ENCODE measurements at places on chromosomes 12 and 14.

DNA sequence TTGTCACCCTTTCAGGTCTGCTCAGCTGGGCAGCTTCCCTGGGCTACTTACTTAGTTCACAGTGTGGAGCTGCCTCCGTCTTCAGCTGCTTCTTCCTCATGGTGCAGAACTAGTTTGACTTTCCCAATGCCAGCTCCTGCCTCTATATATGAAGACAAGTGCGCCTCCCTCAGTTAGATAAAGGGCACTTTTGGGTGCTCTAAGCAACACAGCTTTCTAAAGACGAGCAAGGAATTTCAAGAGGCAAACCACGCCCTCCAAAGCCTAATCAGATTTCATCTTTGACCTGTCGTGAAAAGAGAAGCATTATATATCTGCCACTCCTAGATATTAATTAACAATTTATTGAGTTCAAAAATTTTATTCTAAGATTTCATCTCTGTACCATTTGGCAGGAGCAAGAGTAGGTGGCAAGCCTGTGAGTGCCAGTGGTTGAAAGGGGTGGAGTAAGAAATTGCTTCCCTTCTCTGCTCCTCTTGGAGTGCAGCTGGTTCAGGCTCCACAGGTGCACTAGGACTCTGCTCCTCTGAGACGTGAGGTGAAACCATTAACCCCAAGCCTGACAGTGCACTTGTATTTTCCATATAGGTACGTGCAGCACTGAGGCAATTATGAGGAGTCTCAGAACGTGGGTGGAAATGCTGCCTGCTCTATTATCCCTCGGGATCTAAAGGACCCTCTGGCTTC, 2.1 kb upstream of the SLC11A2 start:
- no peak for DNase-seq

DNA sequence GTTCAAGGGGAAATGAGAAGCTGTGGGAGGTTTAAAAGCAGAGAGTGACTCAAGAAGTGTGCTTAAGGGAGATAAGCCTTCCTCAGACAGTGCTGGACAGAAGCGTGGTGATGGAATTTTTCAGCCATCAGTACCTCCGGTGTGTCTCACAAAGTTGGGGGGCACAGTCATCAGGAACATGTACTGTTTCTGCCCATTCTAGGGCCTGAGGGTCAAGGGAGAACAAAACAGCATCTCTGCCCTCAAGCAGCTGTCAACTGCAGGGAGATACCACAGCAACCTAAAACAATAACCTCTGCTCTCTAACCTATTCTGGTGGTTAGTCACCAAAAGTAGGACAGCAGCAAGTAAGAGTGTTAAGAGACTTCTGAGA, 2.0 kb upstream of the STON2 start:
- no peak for DNase-seq

- no peak for DNase-seq
Observed at GRCh38 chr14:54711812-54712464, 145.0 kb downstream of the SAMD4A start.

- DNase-seq = no peak
Observed at GRCh38 chr14:75254901-75255584, 23.6 kb upstream of the FOS start.

DNA sequence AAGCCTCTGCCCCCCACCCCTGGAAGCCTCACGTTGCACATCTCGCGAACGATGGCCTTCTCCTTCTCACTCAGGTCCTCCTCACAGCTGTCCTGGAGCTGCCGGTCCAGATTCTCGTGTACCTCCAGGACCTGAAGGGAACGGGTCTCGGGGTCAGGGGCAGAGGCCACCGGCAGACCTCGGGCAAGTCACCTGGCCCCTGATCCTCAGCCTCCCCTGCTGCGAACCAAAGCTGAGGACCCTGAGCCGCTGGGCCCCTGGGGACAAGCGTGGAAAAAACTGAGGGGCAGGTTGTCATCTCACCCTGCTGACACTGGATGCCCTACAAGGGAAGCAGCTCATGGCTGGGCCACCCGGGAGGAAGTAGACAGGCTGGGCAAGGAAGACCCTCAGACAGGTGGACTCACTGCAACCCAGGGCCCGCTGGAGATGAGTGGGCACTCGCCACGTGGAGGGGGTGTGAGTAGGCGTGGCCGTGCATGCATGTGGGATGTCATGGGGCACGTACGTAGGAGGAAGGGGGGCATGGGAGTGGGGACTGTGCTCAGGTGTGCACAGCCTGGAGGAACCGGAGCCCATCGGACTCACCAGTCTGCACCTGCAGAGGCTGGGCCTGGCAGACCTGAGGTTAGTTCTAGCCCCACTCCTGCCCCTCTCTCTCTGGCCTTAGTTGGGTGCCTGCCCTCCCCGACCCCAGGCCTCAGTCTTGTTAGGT, 35.1 kb downstream of the CCNK start:
- no peak for DNase-seq

GRCh38 chr14:33745163-33745562, 205.7 kb downstream of the EGLN3 start:
- no peak for DNase-seq

- DNase-seq = no peak
Observed at GRCh38 chr12:47343684-47344567, 264.2 kb upstream of the AMIGO2 start.

- DNase-seq = no peak
Observed at GRCh38 chr14:64708148-64709004, 4.2 kb downstream of the PLEKHG3 start.

GRCh38 chr14:67240168-67240932, 885 bp upstream of the PALS1 start:
- no peak for DNase-seq

DNA sequence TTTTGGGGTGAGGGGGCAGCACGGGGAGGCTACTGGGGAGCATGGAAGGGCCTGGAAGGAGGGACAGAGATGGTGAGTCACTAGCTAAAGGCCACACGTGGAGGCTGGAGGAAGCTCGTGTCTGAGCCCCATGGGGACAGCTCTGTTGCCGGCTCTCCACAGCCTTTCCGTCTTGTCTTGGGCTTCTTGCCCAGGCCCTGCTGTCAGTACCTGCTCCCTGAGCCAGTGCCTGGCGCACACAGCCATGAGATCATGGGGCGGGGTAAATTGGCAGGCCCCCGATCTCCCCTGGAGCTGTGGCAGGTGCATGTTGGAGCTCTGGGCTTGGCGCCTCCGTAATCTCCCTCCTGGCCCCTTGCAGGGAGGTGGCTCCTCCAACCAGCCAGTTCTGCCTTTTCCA, 16.1 kb upstream of the KRT80 start:
- DNase-seq = no peak

DNA sequence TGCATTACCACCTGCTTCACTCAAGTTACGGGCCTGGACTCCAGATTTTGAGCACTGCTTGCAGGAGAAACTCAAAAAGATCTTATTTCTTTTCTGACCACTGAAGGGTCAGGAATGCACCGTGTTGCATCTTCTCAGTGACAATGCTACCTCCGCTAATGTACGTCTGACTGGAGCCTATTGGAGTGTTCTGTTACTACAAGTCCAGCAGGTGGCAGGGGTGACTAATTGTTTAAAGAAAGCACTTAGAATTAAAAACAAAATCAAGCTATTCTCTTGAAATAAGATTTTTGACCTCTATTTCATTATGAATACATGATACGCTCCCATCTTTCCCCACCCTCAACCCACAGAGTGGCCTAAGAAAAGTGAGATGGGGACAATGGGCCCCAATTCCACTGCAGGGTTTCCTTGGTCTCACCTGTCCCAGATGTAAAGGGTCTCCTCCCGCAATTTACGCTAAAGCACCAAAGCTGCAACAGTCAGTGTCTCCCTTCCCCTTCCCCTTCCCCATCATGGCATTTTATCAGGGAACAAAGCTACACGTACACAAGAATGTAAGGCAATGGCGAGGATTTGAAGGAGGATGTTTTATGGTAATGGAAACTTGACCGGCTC, 2.2 kb downstream of the TBPL2 start:
- DNase-seq = no peak

- DNase-seq = no peak
Observed at GRCh38 chr14:20568393-20568792, 7.5 kb upstream of the RNASE9 start.

DNA sequence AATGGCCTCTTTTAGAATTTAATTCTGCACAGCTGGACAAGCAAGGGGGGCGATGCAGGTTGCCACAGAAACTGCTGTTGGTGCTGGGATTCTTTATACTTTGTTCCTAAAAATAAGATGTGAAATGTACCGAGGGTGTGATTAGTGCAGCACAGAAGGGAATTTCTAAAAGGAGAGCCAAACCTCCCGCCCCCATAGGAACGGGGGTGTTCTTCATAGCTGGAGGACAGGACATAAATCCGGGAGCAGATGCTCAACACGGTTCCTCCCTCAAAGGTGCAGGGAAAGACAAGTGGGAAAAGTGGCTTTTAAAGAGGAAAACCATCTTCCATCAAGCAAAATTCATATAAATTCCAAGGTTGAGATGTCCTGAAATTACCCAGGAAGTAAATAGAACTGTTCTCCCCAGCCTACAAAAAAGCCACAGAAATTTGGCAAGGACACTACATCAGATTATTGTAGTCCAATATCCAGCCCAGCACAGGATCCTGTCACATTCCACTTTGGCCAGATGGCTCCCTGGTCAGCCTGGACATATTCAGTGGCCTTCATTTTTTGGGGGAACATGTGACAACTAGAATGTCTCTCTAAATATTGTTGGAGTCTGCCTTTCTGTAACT, 51.4 kb upstream of the TMX1 start:
- no peak for DNase-seq

- no peak for DNase-seq
Observed at GRCh38 chr12:19972325-19973288, 395.7 kb upstream of the PDE3A start.

- DNase-seq = no peak
Observed at GRCh38 chr12:50689437-50689836, 74.5 kb upstream of the ATF1 start.

DNA sequence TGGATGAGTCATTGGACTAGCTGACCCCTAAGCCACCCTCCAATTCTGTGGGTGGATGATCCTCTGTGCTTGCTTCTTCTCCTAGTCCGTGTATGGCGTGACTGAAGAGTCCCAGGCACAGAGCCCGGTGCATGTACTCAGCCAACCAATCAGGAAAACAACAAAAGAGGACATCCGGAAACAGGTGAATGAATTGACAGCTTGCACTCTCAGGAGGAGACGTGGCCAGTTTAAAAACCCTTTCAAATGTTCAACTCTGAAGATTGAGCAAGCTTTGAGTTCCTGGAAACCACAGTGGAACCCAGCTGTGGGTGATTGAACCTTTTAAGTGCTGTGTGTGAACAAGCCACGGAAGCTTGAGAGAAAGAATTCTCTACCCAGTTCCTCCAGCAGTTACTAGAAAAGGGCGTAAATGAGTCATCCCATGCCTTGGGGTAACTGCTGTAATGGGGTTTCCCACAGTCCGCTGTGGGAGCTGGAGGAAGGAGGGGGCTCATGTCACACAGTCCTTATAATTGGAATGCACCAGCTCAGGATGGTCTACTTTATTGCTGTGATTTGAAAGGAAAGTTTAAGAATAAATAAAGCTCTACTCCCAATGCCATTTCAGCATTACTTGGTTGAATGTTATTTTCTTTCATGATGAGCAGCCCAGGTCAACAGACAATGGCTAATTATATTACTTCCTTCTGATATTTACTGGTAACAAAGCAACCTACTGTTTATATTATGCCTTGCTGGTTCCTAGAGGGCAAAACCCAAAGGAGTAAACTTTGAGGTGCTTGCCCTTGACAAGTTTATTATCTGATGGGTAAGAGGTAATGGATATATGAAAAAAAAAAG, 417.0 kb downstream of the DPF3 start:
- peak; percentile 40 for DNase-seq

DNA sequence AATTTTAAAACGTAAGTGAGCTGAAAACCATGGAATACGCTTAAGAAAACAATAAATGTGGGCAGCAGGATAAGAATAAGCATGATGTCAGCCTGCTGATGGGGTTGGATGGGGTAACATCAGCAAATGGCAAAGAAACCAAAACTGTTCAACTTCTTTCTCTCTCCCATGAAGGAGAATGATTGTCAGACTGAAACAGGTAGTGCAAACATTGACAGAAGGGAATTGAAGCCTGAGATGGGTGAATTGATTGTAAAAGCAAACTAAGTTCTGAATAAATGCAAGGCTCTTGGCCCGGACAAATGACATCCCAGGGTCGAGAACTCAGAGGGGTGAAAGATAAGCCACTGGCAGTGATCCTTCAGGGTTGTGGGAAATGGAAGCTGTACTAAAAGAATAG, 182.6 kb downstream of the ETV6 start:
- no peak for DNase-seq

DNA sequence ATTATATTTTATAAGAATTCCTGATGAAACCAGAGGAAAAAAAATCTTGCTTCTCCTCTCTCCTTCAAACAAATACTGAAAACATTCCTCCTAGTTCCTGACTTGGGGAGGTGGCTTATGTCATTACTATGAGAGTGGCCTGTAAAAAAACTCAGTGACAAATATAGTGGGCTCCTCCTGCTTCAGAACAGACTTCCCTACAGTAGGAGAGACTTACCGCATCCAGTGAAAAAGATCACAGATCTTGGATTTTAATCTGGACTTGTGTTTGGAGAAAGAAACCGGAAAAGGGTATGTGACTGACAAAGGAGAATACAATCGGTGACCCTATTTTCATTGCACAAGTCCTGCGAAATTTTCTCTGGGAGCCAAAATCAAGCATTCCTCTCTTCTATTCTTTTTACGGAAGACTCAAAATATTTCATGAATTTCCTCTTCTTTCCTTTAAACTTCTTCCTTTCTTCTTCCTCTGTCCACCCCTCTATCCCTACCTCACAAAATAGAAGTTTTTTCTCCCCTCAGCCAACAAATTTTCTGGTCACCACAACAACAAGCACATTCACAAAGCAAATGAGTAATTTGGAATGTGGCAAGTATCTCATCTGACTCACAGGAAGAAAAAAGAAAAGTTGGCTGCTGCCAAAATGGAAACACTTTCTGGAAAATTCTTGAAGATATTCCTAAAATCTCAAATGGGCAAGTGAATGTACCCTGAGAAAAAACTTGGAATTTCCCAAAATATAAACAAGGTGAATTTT, 185.1 kb upstream of the CDKN3 start:
- no peak for DNase-seq

Data from stimulated activated CD8-positive, alpha-beta memory T cell treated with anti-CD3 and anti-CD28 coated beads, Interleukin-4, amount 100 ng/mL, for 4 hours (primary cell).